GM20000 (cell line): ENCODE measurements at places on chromosomes 5 and 9.

- peak; percentile 53 for DNase-seq
Observed at GRCh38 chr5:17219006-17219422, 1.6 kb downstream of the BASP1 start.

- DNase-seq: no peak
Observed at GRCh38 chr5:150465927-150466326, 16.4 kb upstream of the RPS14 start.

- DNase-seq: no peak
Observed at GRCh38 chr5:6201631-6202030, 176.7 kb downstream of the MED10 start.

DNA sequence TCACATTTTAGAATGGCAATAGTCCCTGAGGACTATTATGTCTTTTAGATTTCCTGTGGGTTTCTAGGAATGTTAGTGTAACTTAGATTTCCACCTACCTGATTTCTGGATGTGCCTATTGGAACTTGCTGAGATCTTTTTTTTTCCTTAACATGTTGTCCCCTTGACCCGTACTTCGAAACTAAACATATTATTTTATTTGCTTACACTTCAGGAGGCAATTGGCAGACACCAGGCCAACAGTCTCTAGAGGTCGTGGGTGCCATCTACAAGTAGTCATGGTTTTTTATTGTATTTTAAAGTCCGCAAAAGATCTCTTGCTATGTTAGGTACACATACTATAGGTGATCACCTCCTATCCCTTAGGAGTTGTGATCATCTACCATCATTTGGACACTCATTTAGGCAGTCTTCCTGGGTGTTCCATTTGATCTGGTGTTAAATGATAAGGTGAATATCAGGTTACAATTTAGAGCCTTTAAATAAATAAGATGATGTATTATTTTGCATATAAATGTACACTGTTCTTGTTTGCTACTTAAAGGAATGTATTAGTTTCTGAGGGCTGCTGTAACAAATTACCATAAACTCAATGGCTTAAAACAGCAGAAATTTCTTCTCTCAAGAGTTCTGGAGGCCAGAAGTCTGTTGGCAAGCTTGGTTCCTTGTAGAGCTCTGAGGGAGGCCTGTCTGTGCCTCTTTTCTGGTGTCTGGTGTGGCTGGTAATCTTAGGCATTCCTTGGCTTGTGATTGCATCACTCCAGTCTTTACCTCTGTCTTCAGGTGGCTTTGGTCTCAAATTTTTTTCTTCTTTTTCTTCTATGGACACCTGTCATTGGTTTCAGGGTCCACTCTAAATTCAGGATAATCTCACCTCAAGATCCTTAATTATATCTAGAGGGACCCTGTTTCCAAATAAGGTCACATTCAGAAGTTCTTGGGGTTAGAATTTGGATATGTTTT, 64.8 kb downstream of the ZCCHC7 start:
- no peak for DNase-seq

DNA sequence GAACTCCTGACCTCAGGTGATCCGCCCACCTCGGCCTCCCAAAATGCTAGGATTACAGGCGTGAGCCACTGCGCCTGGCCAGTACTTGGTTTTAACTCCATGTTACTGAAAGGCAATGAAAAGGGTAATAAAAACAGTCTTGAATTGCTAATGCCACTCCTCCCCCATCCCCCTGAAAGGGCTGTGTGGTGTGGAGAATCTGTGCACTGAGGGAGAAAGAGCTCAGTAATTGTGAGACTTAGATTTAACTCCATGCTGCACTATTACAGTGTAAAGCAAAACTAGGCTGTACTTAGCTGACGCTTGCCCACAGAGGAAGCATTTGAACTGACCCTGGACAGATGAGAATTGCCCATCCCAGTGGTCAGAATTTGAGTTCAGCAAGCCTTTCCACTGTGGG, 1662.4 kb upstream of the ACO1 start:
- no peak for DNase-seq

GRCh38 chr9:114155995-114156656, 789 bp downstream of the COL27A1 start:
- DNase-seq: no peak

- DNase-seq: no peak
Observed at GRCh38 chr9:120610975-120611689, 31.2 kb upstream of the CDK5RAP2 start.

DNA sequence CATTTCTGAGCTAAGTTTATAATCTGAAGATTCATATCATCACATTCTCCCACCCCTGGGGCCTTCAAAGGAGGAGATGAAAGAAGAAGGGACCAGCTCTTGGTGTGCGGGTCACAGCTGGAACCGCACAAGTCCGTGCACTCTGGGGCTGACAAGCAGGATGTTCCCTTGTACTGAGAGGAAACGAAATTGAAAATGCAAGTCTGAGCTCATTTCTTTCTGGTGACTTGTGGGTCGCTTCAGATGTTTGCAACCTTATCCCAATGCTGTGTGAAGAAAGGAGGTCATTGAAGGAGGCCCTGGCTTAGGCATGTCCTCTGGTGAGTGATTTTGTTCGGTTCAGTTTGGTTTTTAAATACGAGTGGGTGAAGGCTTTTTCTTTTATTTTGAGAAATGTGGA, 59.6 kb downstream of the C9orf152 start:
- DNase-seq: peak; percentile 63

GRCh38 chr5:72242796-72243475, 77.1 kb downstream of the MRPS27 start:
- DNase-seq: no peak

DNA sequence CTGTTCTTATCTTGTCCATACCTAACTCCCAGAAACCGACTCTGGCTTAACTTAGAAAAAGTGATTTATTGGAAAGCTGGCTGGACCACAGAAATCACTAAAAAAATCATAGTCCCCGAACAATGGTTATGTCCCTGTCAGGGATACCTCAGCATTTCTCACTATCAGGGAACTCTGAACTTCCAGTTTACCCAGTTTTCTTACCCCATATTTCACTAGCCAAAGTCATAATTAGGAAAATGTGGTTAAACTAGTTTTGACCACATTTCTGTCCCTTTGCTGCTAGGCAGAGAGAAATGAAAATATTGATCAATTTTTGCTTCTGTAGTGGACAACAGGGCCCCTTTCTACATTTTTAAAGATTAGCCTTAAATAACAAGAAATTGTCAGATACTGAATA, 38.2 kb downstream of the ST8SIA4 start:
- DNase-seq: no peak

DNA sequence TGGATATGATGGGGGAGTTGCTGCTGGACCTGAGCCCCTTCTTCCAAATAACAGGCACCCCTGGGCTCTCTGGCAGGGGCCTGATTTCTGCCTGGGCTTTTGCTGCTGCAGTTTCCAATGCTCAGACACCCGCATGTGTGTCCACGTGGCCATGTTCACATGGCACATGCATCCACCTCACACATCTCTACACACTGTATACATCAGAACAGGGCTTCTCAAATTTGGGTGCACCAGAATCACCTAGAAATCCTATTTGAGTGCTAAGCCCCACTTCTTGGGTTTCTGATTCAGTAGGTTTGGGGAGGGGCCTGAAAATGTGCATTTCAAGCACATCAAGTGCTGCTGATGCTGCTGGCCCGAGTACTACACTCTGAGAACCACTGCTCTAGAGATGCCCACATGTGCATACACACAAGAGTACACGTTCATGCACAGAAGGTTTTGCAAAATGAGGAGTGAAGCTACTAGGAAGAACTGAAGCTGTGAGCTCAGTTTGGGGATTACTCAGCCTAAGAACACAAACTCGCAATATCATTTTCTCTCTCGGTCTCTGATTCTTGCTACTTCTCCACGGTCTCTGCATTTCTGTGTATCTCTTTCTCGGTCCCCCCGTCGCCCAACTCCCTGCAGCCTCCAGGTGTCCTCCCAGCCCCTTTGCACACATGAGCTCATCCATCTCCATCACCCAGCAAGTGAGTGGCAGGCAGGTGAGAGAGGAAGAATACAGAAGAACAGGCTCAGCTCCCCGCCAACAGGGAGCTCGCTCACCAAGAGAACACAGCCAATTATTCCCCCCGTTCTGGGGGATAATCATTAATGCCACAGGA, 97.0 kb downstream of the PCDH1 start:
- DNase-seq: no peak

DNA sequence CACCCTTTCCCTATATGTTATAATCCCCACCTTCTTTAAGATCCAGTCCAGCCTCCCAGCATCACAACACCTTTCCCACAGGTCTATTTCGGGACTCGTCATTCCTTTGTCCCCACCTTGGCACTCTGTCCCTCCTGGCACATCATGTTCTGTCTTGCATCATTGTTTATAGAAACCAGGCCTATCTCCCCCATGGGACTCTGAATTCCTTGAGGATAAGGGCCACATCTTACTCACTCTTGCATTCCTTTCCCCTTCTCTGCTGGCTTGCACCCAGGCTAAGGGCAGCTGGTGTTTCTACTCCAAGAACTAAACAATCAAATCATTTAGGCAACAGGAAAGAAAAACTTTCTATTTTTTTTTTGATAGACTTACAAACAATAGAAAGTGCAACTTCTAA, 205.7 kb downstream of the AGTPBP1 start:
- DNase-seq: no peak

- no peak for DNase-seq
Observed at GRCh38 chr5:118405650-118406061, 582.7 kb downstream of the DTWD2 start.

DNA sequence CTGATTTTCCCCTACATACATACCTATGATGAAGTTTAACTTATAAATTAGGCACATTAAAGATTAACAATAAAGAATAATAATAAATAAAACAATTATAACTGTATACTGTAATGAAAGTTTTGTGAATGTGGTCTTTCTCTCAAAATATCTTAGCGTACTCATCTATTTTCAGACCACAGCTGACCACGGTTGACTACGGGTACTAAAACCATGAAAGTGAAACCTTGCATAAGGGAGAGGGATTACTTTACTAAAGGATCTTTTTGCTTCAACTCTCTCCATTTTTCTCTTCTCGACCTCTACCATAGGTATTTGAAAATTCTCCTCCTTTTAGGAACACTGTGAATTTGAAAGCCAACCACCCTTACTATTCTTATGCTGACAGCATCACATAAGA, 475.5 kb downstream of the CETN3 start:
- DNase-seq: no peak

- no peak for DNase-seq
Observed at GRCh38 chr5:117863586-117864296, 1124.6 kb downstream of the DTWD2 start.

- DNase-seq: no peak
Observed at GRCh38 chr5:40391642-40392041, 288.1 kb upstream of the PTGER4 start.

DNA sequence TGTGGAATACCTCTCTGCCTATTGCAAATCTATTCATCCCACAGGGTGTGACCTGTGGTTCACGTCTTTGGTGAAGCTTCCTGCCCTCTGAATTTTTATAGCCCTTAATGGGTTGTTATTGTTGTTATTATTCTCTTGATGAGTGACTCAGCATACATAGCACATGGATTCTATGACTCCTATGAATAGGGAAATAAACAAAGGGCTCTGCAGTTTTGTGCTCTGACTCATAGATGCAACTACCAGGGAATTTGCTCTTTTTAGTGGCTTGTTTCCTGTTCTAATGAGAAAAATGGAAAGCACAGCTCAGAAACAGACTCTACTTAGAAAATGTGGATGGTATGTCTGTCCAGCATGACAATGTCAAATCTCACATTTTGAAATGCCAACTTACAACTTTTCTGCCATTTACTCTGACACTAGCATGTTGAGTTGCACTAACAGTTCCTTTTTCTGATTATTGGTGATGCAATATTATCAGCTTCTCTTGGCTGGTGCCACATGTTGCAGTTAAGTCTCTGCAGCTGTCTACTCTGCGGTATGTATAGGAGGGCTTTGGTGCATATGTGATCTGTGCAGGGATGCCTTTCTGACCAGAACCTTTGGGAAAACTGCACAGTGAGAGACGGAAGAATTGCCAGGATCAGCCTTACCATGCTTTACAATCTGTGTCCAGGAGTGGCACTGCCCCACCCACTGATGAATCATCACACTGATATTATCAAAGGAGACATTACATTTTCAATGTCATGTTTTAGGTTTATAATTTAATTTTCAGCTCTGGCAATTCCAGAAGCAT, 996.4 kb upstream of the WWC1 start:
- DNase-seq: no peak

DNA sequence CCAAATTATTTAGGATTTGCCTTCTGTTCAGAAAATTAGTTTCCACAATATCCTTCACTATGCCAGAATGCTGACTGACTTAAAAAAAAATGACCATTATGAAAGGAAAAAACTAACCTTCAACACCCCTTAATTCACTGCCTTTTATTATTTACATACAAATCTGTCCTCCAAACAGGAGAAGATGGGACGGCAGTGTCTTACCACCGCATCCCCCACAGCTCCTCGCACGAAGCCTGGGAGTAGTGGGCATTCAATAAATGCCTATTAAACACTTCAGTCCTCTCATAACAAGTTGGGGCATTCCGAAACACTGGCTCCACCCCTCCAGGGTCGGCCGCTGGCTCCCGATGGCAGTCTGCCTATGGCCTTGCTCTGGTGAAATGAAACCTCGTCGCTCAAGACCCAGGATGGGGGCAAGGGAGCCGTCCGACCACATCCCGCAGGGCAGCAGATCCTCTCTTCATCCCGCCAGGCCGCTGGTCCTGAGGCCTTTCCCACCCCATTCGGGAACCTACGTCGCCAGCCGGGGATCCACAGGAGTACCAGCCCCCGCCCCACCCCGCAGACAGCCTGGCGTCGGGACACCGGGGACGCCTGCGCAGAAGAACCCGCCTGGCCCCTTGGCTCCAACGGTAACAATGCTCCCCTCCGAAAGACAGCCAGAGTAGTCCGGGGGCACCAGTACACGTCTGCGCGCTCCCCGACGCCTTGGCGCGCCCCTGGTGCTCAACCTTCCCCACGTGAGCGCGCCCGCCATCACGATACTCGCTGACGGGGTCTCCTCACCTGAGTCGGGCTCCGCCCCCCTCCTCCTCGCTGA, 613 bp downstream of the ZBTB5 start:
- DNase-seq: peak; percentile 43

- DNase-seq: peak; percentile 80
Observed at GRCh38 chr5:69493396-69494133, 975 bp downstream of the OCLN start.

- DNase-seq: no peak
Observed at GRCh38 chr9:69458176-69458575, 133.2 kb downstream of the ENTREP1 start.

- no peak for DNase-seq
Observed at GRCh38 chr9:121809356-121810050, 158.1 kb downstream of the DAB2IP start.

- no peak for DNase-seq
Observed at GRCh38 chr5:93100428-93100827, 480.6 kb downstream of the NR2F1-AS1 start.

DNA sequence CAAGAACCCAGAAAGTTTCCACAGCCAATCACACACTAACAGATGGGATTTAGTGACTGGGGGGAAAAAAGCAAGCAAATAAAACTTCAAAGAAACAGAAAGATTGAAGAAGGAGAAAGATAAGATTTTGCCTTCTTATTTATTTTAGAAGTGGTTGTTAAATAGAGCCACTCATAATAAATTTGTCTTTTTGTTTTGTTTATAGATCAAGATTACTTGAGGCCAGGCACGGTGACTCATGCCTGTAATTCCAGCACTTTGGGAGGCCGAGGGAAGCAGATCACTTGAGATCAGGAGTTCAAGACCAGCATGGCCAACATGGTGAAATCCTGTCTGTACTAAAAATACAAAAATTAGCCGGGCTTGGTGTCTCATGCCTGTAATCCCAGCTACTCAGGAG, 94.9 kb upstream of the RANBP3L start:
- no peak for DNase-seq
